ENCODE measurements at places on chromosomes 3 and 15.

- DNase-seq = no peak
These were observed 105.8 kb upstream of the GAP43 start for GRCh38 chr3:115517457-115518050.

- no peak for DNase-seq
These were observed 534.6 kb upstream of the ATP11B start for GRCh38 chr3:182258538-182259177.

DNA sequence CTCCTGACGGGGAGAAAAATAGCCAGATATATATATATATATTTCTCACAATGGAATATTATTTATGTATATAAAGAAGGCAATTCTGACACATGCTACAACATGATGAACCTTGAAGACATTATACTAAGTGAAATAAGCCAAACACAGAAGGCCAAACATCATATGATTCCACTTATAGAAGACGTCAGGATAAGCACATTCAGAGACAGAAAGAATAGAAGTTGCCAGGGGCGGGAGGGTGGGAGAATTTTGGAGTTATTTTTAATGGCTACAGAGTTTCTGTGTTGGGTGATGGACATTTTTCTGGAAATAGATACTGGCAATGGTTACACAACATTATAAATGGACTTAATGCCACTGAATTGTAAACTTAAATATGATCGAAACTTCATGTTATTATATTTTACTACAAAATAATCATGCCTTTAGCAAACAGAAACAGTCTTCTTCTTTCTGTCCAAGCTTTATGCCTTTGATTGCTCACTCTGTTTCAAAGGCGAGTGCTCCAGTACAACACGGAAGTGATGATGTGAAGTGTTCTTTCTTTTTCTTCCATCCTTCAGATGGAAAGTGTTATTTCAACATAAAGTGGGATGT lies 514.0 kb downstream of the OCA2 start:
- no peak for DNase-seq

GRCh38 chr3:185069037-185070030 lies 83.5 kb downstream of the C3orf70 start:
- DNase-seq = no peak

DNA sequence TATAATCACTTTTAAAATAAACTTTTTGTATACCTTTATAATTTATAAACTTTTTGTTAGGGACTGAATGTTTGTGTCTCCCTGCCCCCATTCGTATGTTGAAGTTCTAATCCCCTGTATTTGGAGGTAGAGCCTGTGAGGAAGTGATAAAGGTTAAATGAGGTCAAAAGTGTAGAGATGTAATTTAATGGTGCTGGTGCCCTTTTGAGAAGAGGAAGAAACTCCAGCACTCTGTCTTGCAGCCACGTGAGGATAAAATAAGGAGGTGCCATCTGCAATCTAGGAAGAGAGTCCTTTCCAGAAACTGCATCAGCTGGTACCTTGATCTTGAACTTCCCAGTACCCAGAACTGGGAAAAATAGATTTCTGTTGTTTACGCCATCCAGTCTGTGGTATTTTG lies 106.1 kb upstream of the RGMA start:
- DNase-seq = no peak

GRCh38 chr3:12424635-12425319 lies 59.5 kb upstream of the TSEN2 start:
- no peak for DNase-seq

- peak; percentile 71 for DNase-seq
These were observed at the start of gene EHHADH for GRCh38 chr3:185253645-185254410. Gene EHHADH, minus strand, starts transcription at chr3:185254049. Its CDS starts 27 bp downstream, at chr3:185254022.

DNA sequence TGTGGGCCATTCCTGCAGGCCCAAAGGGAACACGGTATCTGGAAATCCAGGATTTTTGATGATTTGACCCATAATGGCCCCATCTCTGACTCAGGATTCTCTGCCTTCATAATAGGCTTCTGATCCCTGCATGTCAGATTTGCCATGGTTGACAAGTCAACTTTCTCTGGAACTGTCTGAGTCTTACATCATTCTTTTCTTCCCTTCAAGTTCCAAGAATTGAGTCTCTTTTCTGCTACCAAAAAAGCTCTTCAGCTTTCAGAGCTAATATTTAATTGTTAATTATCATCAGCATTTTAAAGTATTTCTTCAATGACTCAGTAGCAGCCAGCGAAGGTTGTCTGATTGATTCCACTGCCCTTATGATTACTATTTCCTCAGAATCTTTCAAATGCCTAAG lies 244.4 kb upstream of the COL8A1 start:
- no peak for DNase-seq

- DNase-seq = no peak
These were observed 3.6 kb downstream of the PLA2G4B start for GRCh38 chr15:41842229-41842628.

DNA sequence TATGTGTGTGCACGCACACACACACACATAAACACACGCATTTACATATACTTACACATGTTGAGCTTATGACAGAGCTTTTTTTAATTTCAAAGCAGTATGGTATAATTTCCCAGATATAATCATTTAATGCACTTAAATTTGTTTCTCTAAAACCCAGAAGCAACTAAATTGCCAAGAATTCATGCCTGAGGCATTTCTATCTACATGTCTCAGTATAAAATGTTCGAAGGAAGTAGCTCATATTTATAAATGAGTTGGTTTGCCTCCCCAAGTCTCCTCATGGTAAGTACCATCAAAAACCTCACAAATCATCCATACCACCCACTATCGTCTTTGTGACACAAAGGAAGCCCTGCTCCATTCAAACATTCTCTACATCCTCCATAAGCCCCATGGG lies 130.6 kb downstream of the RPL22L1 start:
- DNase-seq = no peak

DNA sequence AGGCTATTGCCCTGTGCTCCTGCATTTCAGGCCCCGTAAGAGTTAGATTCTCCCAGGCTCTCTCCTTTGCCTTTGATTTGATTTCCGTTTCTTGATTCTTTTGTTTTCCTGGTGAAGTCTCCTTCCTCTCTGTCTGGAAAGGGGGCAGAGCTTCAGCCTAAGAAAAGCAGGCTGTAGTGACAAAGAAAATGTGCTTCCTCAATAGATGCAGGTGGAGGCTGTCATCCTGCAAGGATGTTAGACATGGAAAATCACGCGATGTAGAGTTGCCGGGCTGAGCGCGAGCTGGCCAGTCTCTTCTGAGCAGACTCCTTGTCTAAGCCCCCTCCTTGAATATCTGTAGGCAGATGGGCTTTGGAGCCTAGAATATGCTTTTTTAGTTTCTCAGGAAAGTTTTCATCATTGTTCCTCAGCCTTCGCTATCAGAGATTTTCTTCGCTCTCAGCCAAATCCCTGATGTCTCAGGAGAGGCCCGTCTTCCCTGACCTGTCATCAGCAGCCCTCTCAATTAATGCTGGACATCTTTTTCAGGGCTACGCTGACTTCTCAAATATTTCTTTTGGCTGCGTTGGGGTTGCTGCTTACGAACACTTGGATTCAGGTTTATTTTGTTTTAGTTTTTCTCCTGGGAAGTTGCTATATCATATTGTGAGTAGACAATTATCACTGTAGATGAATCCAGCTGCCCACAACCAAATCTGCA lies 163.6 kb downstream of the ITPR1 start:
- no peak for DNase-seq

DNA sequence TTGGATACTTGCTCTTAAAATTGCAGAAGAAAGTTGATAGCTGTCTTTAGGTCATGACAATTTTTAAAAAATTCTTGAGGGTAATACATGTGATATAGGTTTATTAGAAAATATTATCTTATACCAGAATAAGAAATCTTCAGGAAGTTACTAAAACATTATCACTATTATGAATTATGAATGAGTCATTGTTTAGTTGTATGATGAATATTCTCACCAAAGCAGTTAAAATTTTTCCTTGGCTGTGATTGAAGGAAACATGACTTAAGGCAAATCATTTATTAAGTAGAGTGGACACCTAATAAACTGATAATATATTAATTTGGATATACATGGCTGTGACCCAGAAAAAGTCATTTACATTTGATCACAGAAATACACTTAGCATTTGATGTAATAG lies 30.1 kb downstream of the APPL1 start:
- no peak for DNase-seq

GRCh38 chr15:76345880-76346668 lies 9.5 kb downstream of the ISL2 start:
- no peak for DNase-seq

GRCh38 chr3:45082142-45082538 lies 56.0 kb downstream of the CLEC3B start:
- DNase-seq = no peak

GRCh38 chr3:115436767-115437301 lies 186.5 kb upstream of the GAP43 start:
- peak; percentile 70 for DNase-seq

DNA sequence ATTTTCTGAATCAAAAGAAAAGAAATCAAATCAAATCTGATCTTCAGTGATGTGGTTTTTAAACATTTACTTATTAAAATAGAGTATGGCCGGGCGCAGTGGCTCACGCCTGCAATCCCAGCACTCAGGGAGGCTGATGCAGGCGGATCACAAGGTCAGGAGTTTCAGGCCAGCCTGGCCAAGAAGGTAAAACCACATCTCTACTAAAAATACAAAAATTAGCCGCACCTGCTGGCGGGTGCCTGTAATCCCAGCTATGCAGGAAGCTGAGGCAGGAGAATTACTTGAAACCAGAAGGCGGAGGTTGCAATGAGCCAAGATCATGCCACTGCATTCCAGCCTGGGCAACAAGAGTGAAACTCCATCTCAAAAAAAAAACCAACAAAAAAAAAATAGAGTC lies 169.1 kb downstream of the ULK4 start:
- DNase-seq = no peak

DNA sequence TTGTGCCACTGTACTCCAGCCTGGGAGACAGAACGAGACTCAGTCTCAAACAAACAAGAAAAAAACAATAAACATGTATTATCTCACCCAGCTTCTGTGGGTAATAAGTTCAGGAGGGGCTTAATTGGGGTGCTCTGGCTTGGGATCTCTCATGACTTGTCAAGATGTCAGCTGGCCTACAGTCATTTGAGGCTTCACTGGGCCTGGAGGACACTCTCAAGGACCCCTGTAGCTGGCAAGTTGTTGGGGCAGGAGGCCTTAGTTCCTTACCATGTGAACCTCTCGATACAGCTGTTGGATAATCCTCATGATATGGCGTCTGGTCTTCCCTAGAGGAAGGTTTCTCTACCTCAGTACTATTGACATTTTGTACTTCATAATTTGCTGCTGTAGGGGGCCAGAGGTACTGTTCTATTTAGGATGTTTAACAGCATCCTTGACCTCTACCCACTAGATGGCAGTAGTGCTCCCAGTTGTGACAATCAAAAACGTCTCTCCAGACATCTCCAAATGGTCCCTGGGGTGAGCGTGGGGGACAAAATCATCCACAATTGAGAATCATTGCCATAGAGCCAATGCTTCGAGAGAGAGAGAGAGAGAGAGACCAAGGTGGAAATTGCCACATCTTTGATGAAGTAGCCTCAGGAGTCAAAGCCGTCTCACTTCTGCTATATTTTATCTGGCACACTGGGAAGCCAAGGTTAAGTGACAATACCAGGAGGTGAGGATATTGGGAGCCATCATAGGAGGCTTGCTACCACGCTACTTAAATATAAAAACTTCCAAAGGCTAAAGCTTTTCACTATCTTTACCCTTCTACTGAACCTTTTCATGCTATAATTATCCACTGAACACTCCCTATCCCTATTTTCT lies 23.9 kb upstream of the SLTM start:
- peak; percentile 48 for DNase-seq

DNA sequence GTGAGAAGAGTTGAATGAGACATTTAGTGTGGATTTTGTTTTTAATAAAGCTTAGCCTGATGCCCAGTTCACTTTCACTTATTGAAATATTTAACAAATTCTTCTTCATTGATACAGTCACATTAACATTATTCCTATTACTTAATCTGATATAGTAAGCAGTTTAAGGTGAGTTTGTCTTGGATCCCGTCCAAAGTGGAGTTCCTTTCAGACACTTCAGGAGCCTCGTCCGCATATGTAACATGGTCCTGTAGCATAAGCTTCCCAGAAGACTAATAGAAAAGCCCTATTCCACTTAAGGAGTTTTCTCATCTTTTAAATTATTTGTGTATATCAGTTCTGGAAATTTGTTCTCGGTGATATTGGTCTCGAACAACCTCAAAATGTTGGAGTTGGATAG lies 39.7 kb upstream of the MLF1 start:
- no peak for DNase-seq

DNA sequence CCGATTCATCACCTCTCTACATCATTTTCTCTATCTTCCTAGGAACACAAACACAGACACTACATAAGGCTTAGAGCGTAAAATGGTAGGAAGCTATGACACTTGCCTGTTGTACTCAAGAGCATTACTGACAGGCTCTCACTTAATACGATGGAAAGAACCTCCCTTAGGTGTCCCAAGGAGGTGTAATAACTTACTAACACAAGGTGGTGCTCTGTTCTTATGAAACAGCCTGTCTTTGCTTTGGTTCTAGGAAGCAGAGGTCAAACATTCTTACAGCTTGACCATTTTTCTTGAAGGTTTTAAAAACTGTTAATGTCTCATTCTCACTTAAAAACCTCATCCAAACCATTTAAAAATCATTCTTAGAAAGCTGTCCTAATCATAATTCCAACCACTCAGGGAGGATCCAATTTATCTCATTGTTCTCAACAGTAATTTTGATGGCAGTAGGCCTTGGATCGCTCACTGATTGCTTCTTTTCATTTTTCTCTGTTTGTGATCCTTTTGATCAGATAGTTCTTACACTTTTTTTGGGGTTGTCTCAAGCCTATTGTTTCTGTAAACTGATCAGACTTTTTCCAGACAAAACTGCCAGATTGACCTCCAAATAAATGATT lies 317.8 kb upstream of the AGTR1 start:
- DNase-seq = no peak

- no peak for DNase-seq
These were observed 21.0 kb upstream of the CCDC174 start for GRCh38 chr3:14630404-14631100.

GRCh38 chr3:50290161-50290641 lies 2.0 kb downstream of the IFRD2 start:
- DNase-seq = no peak

- peak; percentile 89 for DNase-seq
These were observed 4.7 kb upstream of the RNF13 start for GRCh38 chr3:149808209-149808829.

DNA sequence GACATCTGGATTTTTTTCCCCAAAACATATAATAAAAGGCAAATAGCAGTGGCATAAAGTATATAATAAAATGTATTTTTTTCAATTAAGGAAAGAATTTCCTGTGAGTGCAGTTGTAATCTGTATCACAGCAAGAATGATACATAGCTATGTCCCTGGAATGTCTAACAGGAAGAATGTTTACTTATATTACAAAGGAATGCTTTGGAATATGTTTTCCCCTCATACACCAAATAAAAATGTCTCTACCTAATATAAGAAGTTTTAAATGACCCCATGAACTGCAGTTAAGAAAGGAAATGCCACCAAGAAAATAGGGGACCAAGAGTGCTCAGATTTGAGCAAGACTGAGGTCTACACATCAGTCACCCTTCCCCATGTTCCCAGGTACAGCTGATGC lies 38.0 kb upstream of the ATP11B start:
- no peak for DNase-seq

- no peak for DNase-seq
These were observed 99.8 kb downstream of the TRIM69 start for GRCh38 chr15:44836094-44836493.

- peak; percentile 91 for DNase-seq
These were observed 29.3 kb upstream of the TRAK1 start for GRCh38 chr3:42061713-42062380.

GRCh38 chr3:28916713-28917499 lies 364.0 kb upstream of the RBMS3 start:
- DNase-seq = peak; percentile 85
